NCI-H526 (cell line): ENCODE measurements at places on chromosomes 3 and 15.

DNA sequence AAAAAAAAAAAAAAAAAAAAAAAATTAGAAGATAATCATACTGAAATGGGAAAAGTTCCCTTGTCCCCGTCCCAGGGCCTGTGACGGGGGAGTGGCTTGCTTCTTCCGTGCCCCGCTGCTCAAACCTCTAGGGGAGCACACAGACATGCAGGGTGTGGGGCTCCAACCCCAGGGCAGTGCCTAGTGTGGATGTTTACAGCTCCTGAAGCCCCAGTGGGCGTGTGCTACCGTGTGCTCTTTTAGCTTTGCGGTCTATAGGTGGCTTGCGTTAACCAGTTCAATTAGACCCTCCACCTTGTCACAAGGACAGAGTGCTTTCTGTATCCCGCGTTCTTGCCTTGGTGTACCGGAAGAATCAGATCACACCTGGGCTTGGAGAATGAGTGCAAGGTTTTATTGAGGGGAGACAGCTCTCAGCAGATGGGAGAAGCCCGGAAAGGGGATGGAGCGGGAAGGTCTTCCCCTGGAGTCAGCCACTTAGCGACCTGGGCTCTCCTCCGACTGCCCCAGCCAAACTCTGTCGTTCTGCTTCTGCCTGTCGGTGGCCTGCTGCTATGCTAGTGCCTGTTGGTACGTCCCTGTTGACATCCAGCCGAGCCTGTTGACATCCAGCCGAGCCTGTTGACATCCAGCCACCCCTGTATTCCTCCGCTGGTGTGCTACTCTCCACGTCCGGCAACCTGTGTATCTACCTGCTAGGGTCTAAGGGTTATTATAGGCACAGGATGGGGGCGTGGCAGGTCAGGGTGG is 569.8 kb downstream of the VGLL3 start:
- no peak for DNase-seq

- DNase-seq, result peak; percentile 97
Observed at GRCh38 chr15:43492673-43493601, at the start of gene TP53BP1. Gene TP53BP1, minus strand, starts transcription at chr15:43493156. Its CDS starts 113 bp downstream, at chr15:43493043.

DNA sequence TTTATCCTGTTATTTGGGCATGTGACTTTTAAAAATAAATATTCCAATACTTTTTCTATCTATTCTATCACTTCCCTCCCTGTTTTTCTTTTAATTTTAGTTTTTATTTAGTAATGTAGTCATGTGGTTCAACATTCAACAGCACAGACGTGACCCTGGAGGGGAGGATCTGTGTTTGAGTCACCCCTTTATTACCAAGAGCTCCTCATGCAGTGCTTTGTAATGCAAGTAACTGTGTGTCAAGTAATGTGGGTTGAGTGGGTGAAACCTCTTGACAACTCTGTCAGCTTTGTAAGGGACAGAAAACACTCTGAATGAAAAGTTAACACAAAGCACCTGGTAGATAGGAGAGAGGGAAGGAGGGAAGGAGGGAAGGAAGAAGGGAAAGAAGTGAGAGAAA is 89.7 kb upstream of the FGF12 start:
- no peak for DNase-seq

GRCh38 chr15:51755790-51756189 is 4.4 kb downstream of the TMOD2 start:
- DNase-seq, result no peak

DNA sequence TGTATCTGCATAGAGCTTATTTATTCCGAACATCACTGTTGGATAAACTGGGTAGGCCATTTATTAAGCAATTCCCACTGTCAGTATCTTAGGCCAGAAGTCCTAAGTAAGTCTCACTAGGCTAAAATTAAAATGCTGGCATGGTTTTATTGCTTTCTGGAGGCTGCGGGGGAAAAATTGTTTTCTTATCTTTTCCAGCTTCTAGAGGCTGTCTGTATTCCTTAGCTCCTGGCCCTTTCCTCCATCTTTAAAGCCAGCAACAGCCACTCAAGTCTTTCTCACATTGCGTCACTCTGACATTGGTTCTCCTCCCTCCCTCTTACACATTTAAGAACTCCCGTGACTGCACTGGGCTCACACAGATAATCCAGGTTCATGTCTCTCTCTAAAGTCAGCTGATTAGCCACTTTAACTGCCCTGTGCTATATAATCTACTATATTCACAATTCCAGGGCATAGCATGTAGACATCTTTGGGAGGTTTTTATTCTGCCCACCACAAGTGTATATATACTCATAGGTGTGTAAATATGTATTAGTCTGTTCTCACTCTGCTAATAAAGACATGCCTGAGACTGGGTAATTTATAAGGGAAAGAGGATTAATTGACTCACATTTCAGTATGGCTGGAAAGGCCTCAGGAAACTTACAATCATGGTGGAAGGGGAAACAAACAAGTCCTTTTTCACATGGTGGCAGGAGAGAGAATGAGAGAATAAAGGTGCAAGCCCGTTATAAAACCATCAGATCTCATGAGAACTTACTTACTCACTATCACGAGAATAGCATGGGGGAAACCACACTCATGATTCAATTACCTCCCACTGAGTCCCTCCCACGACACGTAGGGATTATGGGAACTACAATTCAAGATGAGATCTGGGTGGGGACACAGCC is 113.5 kb upstream of the SLC7A14 start:
- no peak for DNase-seq
